ENCODE measurements at places on chromosomes 1 and 21.

- no peak for DNase-seq
Observed at GRCh38 chr1:68633141-68633919, 136.4 kb upstream of the DEPDC1 start.

DNA sequence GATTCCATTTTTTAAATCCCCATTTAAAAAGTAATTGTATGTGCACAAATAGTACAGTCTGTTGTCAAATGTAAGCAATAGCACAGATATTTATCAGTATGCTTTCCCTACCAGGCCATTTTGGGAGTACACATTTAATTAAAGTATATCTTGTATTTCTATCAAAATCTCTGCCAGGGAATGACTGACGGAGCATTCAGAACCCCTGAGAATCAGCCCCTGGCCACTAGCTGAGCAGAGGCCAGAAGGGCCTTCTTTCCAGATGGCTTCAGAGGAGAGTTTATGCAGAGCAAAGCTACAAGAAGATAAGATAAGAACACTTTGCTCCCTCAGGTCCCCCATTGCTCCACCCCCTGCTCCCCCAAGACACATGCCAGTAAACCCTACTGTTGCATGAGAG lies 99.9 kb upstream of the PROX1 start:
- DNase-seq = no peak

DNA sequence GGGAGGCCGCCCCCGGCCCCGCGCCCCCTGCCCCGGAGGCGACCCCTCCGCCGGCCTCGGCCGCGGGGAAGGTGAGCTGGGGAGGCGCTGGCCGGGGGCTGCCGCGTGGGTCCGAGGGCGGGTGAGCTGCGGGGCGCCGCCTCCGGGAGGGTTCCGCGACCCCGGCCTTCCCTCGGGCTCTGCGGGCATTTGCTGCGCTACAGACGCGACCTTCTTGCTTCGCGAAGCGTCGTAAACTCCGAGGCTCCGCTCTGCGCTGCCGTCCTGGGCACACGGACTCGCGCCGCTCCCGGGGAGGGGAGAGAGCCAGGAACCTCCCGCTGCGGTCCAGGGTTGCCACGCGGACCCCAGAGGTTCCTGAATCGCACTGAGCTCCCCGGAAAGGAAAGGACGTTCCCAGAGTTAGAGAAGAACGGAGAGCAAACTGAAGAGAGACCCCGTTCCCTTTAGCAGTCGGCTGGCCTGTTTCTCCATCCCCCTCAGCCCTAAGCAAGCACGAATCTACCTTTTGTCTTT lies 345 bp downstream of the SLX9 start:
- no peak for DNase-seq

DNA sequence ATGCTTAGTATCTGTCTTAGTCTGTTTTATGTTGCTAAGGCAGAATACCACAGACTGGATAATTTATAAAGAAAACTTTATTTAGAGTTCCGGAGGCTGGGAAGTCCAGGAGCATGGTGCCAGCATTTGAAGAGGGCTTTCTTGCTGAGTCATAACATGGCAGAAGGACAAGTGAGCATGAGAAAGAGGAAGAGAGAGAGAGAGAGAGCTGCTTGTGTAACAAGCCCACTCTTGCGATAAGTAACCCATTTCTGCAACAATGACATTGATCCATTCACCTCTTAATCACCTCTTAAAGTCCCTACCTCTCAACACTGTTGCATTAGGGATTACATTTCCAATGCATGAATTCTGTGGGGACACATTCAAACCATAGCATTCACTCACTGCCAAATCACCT lies 11.7 kb upstream of the MYOCOS start:
- DNase-seq = no peak

GRCh38 chr21:45449658-45450422 lies 44.9 kb downstream of the COL18A1 start:
- no peak for DNase-seq

DNA sequence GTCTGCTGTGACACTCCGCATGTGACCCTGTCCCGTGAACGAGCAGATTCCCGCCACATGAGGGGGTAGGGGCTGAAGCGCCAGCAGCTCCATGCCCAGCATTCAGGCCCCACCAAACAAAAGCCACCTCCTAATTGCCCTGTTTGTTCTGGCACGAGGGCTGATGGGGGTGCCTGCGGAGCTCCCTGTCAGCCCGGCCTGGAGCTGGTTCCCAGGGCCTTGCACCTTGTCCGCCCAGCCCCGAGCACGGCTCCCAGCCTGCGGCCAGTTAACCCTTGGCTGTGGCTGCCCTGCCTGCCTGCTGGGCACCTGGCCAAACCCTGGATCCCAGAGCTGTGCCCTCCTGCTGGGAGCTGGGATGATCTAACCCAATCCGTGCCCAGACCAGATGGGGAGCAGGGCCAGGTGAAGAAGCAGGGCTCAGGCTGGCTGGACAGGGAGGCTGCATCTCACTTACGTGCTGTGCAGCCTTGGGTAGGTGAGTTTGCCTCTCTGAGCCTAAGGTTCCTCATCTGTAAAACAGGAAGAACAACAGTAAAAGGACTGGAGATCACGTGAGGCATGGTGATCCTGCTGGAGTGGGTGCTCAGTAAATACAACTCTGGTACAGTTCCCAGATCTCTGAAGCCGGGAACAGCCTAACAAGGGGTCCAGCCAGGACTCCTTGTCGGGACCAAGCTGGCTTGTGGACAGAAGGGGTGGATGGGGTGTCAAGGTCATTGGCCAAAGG lies 110.9 kb upstream of the IFFO2 start:
- no peak for DNase-seq

- DNase-seq = no peak
Observed at GRCh38 chr21:16004086-16004485, 274.3 kb downstream of the USP25 start.

GRCh38 chr1:84946631-84947030 lies 50.3 kb downstream of the MCOLN2 start:
- no peak for DNase-seq

- no peak for DNase-seq
Observed at GRCh38 chr1:63874278-63874880, 100.6 kb downstream of the ROR1 start.

- DNase-seq = no peak
Observed at GRCh38 chr1:236673289-236673919, 12.9 kb upstream of the ACTN2 start.

- DNase-seq = no peak
Observed at GRCh38 chr1:184218458-184219075, 167.0 kb downstream of the TSEN15 start.
